Right kidney (tissue), 9 donors: ENCODE measurements at places on chromosomes 12 and 14.

DNA sequence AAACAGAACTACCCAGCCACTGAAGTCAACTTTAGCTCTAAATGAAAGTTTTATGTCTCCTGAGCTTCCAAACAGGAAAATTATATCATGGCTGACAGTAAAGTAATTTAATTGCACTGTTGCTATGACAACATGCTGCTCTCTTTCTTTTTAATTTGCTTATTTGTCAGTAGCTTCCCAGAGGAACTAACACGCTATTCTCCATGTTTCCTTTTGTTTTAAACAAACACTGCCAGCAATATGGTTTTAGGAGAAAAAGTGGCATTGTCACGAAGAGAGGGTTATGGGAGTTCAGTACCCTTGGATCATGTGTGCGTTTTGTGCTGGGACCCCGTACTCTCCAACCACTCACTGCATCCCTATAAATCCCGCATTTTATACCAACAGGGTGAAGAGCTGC is 1.9 kb downstream of the FOXN3 start:
- DNase-seq = no peak

DNA sequence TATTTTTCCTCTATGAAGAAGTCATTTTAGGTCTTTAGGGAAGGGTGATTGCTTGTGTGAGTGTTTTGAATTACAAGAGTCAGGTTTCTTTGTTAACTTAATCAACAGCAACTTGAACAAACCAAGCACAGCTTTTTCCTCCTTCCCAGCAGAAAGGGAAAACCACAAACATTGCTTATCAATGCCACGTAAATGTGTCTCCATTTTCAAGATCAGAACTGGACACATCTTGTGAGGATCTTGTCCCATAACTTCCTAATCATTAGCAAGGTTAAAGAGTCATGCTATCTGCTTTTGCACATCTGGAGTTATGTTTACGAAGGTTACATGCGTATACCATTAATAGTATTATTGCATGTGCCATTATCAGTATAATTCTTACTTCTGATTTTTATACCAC is 248.0 kb upstream of the FLRT2 start:
- DNase-seq = no peak

DNA sequence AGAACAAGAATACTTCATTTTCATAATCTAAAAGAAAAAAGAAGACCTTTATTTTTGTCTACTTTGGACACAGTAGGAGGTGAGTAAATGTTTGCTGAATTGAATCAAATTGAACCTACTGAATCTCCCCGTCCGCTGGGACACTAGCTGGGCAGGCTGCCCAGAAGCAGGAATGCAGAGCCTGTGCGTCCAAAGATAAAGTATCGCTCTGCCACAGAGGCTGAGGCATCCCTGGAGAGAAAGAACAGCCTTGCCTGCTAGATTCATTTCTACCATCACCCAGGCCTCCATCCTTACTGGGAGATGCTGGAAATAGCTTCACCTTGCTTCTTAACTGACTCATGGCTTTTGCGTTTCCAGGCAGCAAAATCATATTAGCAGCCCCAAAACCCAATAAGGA is 64.1 kb upstream of the TSPAN11 start:
- DNase-seq = no peak

- DNase-seq = no peak
Measured at GRCh38 chr12:108193917-108194316, 64.8 kb downstream of the WSCD2 start.

GRCh38 chr12:43284486-43285158 is 267.4 kb downstream of the ADAMTS20 start:
- no peak for DNase-seq

- no peak for DNase-seq
Measured at GRCh38 chr12:64469455-64470142, 17.7 kb downstream of the TBK1 start.

GRCh38 chr12:47754881-47755280 is 3.8 kb downstream of the RAPGEF3 start:
- DNase-seq = no peak

- no peak for DNase-seq
Measured at GRCh38 chr12:98388126-98388525, 127.3 kb upstream of the TMPO start.

DNA sequence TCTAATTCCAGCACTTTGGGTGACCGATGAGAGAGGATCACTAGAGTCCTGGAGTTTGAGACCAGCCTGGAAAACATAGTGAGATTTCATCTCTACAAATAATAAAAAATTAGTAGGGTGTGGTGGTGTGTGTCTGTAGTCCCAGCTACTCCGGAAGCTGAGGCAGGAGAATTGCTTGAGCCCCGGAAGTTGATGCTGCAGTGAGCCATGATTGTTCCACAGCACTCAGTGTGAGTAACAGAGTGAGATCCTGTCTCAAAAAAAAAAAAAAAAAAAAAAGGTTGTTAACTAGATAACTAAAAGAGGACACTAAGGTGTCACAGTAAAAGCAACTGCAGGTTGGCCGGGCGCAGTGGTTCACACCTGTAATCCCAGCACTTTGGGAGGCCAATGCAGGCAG is 121.3 kb upstream of the MAX start:
- DNase-seq = no peak

GRCh38 chr12:109056891-109057290 is 4.5 kb downstream of the USP30 start:
- DNase-seq = no peak

GRCh38 chr12:3243376-3244084 is 166.4 kb downstream of the TSPAN9 start:
- DNase-seq = no peak

- no peak for DNase-seq
Measured at GRCh38 chr12:53500142-53500775, 824 bp upstream of the TARBP2 start.

DNA sequence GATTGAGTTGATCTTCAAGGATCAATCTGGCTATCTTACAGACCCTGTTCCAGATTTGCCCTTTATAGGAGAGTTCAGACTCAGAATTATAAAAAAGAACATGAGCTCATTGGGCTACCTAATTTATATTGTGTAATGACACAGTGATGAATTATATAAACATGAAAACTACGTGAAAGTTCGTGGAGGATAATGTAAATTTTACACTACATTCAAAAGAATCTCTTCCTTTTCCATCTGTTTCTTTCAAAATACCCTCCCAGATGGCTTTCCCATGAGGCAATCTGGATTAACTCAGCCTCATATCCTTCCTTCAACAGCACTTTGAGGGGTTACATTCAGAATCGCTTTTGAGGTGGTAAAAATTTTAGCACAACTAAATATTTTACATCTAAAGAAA is 129.3 kb downstream of the HMGA2 start:
- DNase-seq = no peak

GRCh38 chr12:7123806-7124522 is 4.7 kb downstream of the RBP5 start:
- DNase-seq = peak; percentile 59

DNA sequence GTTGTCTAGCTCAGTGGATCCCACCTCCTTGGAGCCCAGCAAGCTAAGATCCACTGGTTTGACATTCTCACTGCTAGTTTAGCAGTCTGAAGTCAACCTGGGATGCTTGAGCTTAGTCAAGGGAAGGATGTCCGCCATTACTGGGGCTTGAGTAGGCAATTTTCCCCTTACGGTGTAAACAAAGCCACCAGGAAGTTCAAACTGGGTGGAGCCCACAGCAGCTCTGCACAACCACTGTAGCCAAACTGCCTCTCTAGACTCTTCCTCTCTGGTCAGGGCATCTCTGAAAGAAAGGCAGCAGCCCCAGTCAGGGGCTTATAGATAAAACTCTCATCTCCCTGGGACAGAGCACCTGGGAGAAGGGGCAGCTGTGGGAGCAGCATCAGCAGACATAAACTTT is 16.7 kb upstream of the TAS2R43 start:
- DNase-seq = no peak

- no peak for DNase-seq
Measured at GRCh38 chr14:80213602-80214001, 2.3 kb upstream of the DIO2 start.

- DNase-seq = peak; percentile 77
Measured at GRCh38 chr14:73759183-73759713, 45.1 kb upstream of the PNMA1 start.

DNA sequence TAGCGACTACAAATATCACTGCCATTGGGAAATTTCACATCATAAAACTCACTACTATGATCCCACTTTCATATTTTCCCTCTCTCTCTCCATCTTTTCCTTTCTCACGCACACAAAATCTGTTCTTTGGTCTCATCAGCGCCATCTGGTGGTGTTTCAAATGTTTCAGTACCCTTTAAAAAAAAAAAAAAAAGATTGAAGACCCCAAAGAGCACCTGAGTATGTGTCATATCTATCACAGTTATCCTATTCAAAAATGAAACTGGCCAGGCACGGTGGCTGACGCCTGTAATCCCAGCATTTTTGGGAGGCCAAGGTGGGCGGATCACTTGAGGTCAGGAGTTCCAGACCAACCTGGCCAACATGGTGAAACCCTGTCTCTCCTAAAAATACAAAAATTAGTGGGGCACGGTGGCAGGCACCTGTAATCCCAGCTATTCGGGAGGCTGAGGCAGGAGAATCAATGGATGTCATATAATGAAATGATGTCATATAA is 72.4 kb downstream of the TTC9 start:
- peak; percentile 44 for DNase-seq

GRCh38 chr12:86261142-86261541 is 5.0 kb upstream of the MGAT4C start:
- DNase-seq = no peak

GRCh38 chr12:59708064-59708463 is 112.2 kb downstream of the SLC16A7 start:
- no peak for DNase-seq

- DNase-seq = no peak
Measured at GRCh38 chr14:104494483-104494882, 85.1 kb upstream of the C14orf180 start.

DNA sequence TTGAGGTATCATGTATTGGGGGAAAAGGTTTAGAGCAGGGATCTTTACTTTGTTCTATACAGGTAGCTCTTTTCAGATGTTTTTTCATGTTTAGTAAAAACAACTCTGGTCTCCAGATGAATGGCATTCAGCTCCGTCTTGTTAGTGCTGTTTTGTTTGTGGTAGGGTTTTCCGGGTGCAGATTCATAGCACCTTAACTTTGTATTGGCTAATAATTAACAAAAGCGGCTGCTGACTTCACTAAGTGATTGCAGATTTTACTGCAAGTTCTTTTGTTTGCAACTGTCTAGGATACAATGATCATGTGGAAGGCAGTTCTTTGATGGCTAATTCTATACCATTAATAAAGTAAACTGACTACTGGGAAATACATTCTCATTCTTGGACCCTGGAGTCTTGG is 32.2 kb upstream of the BHLHE41 start:
- DNase-seq = no peak

GRCh38 chr14:54671537-54671936 is 104.6 kb downstream of the SAMD4A start:
- DNase-seq = no peak

DNA sequence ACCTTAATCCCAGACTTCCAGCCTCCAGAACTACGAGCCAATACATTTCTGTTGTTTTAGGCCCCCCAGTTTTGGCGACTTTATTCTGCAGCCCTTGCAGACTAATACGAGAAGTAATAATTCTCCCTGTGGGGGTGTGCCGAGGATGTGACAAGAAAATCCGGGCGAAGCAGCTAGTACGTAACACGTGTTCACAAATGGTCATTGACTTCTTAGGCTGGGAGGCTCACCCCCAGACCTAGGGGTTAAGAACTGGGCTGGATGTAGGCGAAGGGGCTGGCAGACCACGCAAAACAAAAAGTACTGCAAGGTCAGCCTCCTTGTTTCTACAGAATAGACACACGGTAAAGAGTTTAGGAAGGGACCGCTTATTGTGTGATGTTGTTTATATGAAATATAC is 69.8 kb upstream of the ESRRB start:
- no peak for DNase-seq

- DNase-seq = no peak
Measured at GRCh38 chr12:69901221-69901905, 76.3 kb downstream of the MYRFL start.
